Thoracic aorta (tissue), 2 donors: ENCODE measurements at places on chromosomes 12 and 14.

DNA sequence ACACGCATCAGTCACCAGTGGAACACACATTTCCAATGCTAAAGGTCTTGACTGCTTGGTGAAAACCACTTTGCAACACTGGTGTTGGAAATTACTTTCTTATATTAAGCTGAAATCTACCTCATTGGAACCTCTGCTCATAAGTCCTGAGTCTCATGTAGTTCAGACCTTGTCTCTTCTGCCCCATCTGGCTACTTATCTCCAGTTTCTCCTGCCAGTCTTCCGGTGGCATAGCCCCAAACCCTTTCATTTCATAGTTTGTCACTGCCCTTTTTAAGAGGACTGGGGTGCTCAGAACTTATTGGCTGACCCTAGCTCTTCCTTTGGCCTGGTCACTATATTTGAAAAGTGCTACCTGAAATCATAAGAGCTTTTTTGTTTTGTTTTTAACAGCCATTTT, 43.7 kb downstream of the HELB start:
- DNase-seq = no peak

GRCh38 chr14:35248476-35248788, 43.8 kb upstream of the PSMA6 start:
- no peak for DNase-seq

DNA sequence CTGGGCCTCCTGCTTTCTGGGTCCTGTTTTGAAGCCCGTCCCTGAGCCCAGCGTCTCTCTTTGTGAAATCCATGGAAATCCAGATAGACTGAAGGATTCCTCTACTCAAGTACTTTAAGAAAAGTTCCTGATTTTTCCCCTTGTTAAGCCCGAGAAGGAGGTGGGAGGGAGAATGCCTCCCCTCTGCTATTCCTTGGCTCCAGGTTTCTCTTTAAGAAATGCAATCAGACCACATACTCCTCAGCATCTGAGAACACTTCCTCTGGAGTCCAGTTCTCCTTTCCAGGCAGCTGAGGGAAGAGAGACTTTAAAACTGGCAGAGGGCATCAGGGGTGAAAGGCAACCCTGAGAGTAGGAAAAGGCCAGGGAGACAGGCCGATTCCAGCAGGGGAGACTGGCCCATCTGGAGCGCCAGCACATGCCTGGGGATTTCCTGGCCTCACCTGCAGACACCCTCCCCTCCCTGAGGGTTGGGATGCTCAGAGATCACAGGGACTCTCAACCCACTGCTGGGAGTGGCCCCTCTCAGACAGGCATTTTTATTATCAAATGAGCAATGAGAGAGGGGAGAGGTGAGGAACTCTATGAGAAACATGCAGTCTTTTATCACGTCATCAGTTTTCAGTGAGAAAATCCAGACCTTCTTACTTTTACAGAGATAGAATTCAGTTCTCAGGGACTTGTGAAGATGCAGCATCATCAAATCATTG, 2.0 kb upstream of the EMP1 start:
- DNase-seq = no peak

GRCh38 chr14:42214981-42215491, 608.4 kb downstream of the LRFN5 start:
- no peak for DNase-seq
